Tongue (tissue), 3 donors: ENCODE measurements at places on chromosomes 5 and 9.

GRCh38 chr5:152306386-152306785 lies 98.7 kb downstream of the NMUR2 start:
- DNase-seq: no peak

- DNase-seq: peak; percentile 96
Observed at GRCh38 chr5:80082731-80083100, 47.6 kb downstream of the THBS4 start.

DNA sequence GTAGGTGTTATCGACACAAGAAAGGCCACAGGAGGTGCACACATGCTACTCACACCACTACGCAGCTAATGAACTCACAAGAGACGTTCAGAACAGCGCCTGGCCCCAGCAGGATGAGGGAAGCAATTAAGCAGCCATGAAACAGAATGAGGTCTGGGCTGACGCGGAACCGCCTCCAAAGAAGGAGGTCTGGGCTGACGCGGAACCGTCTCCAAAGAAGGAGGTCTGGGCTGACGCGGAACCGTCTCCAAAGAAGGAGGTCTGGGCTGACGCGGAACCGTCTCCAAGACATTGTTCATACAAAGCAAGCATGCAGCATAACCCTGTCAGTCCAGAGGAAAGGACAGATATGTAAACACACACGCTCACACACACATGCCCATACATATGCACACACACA lies 63.2 kb upstream of the ZNF354A start:
- no peak for DNase-seq

- DNase-seq: no peak
Observed at GRCh38 chr5:143312822-143313221, 90.7 kb downstream of the NR3C1 start.

DNA sequence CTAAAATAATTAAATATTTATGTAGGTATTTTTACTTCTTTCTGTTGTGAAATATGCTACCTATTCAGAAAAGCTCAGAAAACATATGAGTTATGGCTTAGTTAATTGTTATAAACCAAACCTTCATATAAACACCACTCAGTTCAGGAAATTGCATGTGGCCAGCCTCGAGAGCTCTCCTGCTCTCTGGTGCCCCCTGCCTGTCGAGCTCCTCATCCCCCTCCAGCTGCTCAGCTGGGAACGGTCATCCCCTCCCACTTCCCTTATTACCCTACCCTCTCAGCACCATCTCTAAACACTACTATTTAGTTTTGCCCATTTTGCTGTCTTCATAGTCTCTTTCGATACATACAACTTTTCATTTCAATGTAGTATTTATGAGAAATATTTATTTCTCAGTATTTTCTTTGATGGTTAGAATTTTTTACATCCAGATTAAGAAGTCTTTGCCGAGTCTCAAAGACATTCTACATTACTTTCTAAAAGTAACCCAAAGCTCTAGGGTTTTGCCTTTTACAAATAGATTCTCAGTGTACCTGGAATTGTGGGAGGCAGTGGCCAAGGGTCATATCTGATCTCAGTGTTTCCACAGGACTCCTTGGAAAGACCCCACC lies 51.2 kb upstream of the SEMA4D start:
- peak; percentile 87 for DNase-seq

DNA sequence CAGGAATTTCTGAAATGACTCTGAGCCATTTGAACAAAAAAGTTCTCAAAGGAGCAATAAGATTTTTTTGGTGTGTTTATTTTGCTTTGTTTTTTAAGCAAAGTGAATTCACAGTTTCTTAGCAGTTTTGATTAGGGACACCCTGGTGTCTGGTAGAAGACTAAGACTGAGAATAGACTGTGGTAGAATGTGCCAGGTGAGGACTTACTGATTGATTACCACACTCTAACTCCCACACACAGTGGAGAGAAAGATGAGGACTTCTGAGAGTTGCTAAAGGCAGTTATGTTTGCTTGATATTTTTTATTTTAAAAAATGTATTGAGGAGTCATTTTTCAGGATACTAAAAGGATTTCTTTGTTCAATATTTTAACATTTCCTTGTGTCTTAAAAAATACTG lies 175.1 kb downstream of the CD180 start:
- DNase-seq: no peak

GRCh38 chr9:108609227-108609896 lies 246.4 kb downstream of the ACTL7B start:
- peak; percentile 34 for DNase-seq

GRCh38 chr9:136222906-136223285 lies 18.0 kb upstream of the LHX3 start:
- peak; percentile 44 for DNase-seq

DNA sequence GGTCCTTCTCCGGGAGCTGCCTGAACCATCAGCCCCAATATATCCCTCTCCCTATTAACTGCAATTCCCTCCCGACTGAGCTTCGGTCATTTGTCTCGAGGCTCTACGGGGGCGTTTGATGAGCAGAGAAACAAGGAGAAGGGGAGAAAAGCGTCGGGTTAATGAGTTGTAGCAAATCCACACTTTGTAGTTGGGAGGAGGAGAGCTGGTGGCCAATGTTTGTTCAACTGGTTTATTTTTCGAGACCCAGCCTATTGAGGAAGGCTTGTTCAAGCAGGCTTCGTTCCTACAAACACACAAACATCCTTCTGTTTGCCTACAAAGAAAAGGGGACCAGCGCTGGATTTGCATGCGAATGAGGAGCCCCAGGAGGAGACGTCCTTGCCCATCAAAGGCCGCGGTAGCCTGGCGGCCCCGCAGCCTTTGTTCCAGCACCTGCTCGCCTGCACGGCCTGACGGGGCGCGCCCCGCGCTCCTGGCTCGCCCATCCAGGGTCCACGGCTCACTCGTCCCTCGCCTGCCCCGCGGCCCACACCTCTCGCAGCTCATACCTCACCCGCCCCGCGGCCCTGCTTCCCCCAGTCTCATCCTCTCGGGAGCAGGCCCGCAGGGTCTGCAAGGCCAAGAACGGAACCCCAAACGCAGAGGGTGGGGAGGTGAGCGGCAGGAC lies 4.6 kb downstream of the FOXD1 start:
- DNase-seq: no peak

- DNase-seq: no peak
Observed at GRCh38 chr9:84368601-84369000, 28.0 kb upstream of the SLC28A3 start.

GRCh38 chr5:2569774-2570542 lies 181.5 kb downstream of the IRX2 start:
- DNase-seq: no peak

- peak; percentile 77 for DNase-seq
Observed at GRCh38 chr5:14469551-14470377, 111.8 kb upstream of the OTULINL start.

- DNase-seq: no peak
Observed at GRCh38 chr5:98904780-98905179, 24.0 kb downstream of the CHD1 start.

- no peak for DNase-seq
Observed at GRCh38 chr5:35438288-35438687, 179.4 kb upstream of the SPEF2 start.
